ENCODE measurements at places on chromosomes 12 and 14.

DNA sequence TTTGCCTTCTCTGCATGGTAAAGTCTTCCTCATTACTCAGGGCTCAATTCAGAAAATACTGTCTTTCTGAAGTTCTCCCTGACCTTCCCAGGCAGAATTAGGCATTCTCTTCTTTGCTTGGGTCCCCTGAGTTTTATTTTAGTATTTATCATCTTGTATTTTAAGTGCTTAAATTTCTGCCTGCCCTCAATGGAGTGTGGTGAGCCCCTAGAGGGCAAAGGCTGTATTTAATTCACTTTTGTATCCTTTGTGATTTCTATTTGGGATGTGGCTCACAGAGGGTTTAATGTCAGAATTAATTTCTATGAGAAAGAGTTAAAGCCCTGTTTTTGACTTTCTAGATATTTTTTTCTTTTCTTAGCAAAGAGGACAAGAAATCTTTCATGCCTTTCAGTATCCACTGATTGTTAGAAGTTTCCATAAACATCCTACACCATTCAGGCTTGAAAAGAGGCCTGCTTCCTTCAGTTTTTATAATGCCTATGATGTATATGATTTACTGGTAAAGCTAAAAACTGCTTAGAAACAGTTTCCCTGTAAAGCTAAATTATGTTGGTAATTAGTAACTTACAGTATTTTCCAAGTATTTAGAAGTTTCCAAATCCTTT is 55.6 kb upstream of the PTPRB start:
- no peak for DNase-seq

- no peak for DNase-seq
Measured at GRCh38 chr14:58428118-58428683, 682 bp downstream of the KIAA0586 start.

DNA sequence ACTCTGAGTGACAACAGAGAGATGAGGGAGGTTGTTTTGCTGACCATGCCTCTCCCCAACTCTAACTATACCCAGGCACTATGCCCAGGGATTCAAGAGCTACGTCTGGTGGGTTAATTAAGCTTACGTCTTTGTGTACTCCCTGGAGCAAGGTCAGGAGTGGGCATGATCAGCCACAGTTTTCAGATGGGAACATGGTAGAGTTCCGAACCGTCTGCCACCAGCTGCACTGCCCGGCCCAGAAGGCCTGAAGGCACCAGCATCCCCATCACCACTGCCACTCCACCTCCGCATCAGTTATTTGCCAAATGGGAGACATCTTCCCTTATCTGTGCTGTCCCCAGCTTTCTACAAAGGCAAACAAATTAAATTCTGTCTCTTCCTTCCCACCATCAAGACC is 11.1 kb upstream of the GPX2 start:
- DNase-seq, result no peak

GRCh38 chr12:53505555-53506449 is 1.5 kb downstream of the NPFF start:
- no peak for DNase-seq

DNA sequence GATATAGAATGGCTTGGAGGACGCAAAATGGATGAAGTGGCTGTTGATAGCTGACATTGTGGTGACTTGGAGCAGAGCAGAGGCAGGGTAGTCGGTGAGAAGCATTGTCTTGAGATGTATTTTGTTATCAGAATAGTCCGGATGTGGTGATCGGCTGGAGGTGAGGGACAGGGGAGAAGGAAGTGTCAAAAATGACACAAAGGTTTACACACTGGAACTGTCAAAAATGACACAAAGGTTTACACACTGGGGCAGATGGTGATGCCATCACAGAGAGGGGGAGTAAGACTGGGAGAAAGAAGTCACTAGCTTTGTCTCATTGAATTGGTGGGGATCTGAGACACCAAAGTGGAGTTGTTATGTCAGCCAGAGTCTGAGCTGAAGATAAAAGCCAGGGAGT is 30.1 kb downstream of the CDKL1 start:
- DNase-seq, result no peak

- no peak for DNase-seq
Measured at GRCh38 chr14:37438444-37438843, 156.6 kb downstream of the FOXA1 start.

GRCh38 chr12:59620326-59620725 is 24.5 kb downstream of the SLC16A7 start:
- DNase-seq, result no peak

- no peak for DNase-seq
Measured at GRCh38 chr12:97939156-97939555, 476.6 kb downstream of the RMST start.

- no peak for DNase-seq
Measured at GRCh38 chr14:64815257-64815656, 64.5 kb downstream of the SPTB start.

DNA sequence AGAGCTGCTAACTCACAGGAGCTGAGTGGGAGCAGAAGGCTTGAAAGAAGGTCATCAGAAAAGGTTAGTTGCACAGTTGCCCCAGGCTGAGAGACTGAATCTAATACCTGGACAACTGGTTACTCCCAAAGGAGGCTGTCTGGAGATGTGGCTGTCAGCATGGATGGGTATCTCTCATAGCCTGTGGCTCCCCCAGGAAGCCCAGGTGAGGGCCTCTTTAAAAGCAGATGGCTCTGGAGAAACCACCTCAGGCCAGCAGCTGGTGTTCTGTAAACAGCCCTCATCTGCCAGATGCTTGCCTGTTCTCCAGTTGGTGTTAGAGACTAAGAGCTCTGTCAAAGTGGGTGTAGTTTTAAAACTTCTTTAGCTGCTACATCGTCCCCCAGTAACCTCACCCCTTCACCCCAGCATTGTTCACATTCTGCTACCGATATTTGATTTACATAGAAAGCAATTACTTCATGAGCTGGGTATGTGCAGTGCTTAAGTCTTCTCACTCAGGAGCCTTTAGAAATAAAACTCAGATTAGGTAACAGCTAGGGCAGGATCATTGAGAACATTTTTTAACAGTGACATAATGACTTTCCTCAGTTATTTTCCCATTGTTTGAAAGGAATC is 25.8 kb downstream of the DACT1 start:
- DNase-seq, result no peak

- no peak for DNase-seq
Measured at GRCh38 chr14:54556535-54556934, 10.4 kb upstream of the SAMD4A start.

GRCh38 chr12:132110677-132111076 is 33.4 kb downstream of the DDX51 start:
- DNase-seq, result no peak

GRCh38 chr14:89746654-89747053 is 207.9 kb downstream of the EFCAB11 start:
- no peak for DNase-seq

- DNase-seq, result no peak
Measured at GRCh38 chr12:109173443-109174240, 57.3 kb downstream of the ACACB start.

- DNase-seq, result no peak
Measured at GRCh38 chr12:11623382-11623781, 26.1 kb upstream of the ETV6 start.

- DNase-seq, result no peak
Measured at GRCh38 chr14:51185180-51185579, 54.9 kb upstream of the TMX1 start.

DNA sequence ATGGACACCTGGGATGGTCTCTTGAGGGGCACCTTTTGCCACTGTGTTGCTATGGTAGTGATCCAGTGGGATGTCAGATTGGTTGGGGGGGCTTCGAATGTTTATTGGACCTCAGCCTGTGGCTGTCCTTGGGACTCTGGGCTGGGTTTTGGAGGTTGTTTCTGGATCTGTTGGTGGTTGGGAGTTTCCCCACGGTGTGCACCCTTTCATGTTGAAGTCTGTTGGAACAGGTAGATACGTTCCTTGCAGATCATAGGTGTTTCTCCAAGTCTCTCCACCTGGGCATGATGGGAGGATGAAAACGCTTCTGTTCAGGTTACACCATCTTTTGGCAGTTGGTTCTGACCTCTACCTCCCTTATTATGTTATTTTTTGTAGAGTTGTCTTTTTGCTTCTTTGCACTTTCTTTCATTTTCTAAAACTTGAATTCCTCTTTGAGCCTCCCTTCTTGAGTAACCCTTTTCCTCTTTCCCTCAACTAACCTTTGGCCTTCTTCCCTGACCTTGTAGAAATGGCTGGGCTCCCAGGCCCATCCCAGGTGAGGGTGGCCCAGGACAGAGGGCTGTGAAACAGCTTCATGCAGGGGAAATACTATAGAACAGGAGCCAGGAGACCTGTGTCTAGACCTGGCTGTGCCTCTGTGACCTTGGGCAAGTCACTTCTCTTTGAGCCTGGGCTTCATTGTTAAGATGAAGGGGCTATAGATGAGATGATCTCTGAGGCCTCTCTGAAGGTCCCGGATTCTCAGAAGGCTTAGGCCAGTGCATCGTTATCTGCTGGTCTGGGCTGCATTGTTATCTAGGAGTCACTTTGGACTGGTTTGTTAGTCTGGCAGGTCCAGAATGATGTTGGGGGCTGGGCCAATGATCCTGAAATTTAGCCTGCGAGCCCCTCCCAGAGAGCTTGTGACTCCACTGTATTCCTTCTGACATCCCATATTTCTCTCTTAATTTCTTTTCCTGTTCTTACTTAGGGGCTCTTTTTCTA is 2.0 kb downstream of the ATN1 start:
- DNase-seq, result no peak

GRCh38 chr14:20781803-20782202 is 735 bp downstream of the RNASE6 start:
- no peak for DNase-seq

DNA sequence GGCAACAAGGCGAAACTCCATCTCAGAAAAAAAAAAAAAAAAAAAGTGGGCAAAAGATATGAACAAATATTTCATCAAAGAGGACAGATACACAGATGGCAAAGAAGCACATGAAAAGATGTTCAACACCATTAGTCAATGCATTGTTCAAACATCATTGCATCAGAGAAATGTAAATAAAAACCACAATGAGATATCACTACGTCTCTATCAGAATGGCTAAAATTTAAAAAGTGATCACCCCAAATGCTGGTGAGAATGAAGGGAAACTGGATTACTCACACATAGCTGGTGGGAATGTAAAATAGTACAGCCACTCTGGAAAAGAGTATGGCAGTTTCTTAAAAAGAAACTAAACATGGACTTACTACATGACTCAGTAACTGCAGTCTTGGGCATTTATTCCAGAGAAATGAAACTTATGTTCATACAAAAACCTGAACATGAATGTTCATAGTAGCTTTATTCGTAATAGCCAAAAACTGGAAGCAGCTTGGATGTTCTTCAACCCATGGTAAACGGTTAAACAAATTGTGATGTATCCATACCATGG is 3.6 kb downstream of the L2HGDH start:
- DNase-seq, result no peak

DNA sequence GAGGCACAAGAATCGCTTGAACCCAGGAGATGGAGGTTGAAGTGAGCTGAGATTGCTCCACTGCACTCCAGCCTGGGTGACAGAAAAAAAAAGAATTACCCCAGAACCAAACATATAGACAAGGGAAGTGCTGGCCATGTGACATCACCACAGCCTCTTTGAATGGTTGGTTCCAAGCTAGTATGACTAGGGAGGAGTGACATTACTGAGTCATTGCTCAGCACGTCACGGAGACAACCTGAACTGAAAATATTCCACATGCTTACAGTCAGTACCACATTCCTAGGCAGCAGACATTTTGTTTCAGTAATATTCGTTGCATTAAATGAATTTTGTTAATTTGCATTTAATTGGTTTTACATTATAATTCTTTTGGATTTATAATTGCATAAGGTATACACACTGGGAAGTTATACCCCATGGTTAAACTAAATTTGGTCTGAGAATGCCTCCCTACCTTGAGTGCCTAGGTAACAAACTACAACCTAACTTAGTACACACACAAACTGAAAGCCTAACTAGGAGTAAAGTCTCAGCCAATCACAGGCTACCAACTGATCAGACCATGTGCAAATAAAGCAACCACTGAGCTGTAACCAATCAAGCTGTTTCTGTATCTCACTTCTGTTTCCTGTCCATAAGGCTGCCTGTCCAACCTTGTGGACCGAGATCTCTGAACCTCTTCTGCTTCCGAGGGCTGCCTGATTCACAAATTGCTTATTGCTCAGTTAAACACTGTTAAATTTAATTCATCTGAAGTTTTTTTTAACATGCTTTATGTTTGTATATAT is 164.4 kb downstream of the CAND1 start:
- no peak for DNase-seq

DNA sequence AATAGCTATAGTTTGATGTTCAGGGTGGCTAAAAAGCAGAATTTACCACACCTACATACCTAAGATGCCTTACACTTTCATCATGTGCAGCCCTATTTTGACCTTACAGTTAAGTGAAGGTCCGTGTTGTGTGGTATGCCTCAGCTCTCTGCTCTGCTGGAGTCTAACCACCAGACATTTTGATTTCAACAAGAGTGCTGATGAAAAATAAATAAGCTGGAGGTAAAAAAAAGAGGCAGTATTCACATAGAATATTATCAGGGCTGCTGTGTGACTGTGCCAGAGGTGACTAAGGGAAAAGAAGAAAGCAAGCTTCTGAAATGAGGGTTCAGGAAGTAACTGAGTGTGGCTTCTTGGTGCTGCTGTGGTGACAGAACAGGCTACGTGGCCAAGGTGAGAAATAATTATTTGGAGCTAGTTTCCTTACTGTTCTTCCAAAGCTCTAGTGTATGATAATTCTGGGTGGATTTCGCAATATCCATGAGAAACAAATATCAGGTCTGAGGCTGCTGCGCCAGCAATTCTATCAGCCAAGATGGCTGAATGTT is 188.8 kb downstream of the STXBP6 start:
- DNase-seq, result no peak

DNA sequence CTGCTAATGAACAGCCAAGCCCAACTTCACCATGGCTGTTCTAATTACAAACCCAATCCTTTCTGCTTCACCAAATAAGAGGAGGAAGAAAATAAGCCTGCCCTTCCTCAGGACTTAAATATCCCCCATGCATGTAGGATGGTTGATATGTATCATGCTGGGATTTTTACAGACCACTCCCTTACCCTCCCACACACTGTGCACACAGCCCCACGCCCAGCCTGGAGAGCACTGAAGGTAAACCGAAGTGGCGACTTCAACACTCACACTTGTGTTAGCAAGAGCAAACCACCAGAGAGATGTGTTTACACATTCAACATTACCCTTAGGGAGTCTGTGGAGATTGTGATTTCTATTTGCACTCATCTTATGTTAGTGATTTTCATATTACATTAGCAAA is 241.2 kb downstream of the EGLN3 start:
- DNase-seq, result no peak

GRCh38 chr12:25323581-25323982 is 72.9 kb upstream of the KRAS start:
- DNase-seq, result no peak

DNA sequence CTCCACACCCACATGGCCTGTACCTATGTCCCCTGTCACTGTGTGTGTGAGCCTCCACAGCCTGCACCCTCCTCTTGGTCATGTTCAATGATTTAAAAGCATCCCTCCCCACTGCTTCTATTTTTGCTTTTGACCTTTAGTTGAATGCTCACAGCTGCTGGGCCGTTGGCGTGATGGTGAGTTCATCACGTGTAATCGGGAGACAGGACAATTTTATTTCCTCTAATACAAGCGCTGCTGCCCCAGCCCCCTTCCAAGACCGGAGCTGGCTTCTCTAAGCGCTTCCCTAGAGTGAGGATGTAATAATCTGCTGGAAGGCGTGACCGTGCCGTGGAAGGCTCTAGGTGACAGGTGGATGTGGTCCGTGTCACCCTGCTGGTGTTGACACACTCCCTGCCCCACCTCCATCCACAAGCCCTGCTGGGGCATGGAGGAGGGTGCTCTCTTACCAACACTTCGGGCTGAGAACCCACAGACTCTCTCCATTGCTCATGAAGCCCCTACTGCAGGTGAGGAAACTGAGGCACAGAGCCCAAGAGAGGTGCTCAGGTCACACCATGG is 25.4 kb downstream of the CCDC85C start:
- DNase-seq, result no peak

- DNase-seq, result no peak
Measured at GRCh38 chr14:101623685-101624444, 62.6 kb downstream of the DIO3 start.

Measured in activated naive CD8-positive, alpha-beta T cell treated with anti-CD3 and anti-CD28 coated beads, Interleukin-2, amount 10 ng/mL, durations not matched to agents 7 days and 5 days (primary cell).